Activated naive CD4-positive, alpha-beta T cell (primary cell): ENCODE measurements at places on chromosomes 3 and 15.

- DNase-seq = no peak
Observed at GRCh38 chr3:2603692-2604289, 505.1 kb downstream of the CNTN4 start.

GRCh38 chr15:68259883-68260282 is 17.7 kb upstream of the FEM1B start:
- DNase-seq = no peak

DNA sequence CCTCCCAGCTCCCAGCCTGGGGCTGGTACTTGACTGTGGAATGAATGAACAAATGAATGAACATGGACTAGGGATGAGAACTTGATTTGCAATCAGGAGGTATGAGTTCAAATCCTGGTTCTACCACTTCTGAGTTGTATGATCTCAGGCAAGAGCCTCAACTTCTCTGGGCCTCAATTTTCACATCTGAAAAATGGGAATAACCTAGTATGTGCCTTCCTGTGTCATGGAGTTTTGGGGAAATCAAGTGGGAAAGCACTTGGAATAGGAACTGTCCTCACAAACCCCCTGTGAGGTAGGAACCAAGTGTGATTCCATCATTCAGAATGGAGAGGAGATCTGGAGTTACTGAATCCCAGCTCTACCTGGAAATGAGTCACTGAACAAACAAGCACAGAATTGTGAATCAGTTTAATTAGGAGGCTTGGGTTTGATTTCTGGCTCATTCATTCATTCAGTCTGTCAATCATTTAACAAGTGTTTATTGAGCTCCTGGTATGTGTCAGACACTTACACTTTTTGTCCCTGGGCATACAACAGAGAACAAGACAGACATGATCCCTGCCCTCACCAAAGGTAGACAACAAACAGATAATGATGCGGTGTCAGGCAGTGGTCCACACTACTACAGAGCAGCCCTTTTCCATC is 29.7 kb downstream of the DNASE1L3 start:
- DNase-seq = no peak

DNA sequence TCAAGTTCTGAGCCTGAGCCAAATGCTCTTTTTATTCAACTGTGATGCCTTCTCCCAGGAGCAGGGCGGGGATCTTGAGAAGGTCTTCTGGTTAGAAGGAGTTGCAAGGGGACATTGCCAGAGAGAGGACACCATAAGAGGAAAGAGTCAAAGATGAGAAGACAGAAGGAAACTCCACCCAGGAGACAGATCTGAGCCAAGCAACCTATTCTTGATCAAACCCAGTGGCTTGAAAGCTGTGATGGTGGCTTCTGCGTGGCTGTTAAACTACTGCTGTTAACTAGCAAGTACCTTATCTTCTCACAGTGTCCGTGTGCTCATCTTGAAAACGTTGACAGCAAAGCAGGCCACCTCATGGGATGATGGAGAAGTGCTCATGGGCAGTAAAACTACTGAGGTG is 19.8 kb upstream of the AGBL1 start:
- no peak for DNase-seq

GRCh38 chr3:51621091-51621892 is 49.8 kb upstream of the TEX264 start:
- DNase-seq = no peak

DNA sequence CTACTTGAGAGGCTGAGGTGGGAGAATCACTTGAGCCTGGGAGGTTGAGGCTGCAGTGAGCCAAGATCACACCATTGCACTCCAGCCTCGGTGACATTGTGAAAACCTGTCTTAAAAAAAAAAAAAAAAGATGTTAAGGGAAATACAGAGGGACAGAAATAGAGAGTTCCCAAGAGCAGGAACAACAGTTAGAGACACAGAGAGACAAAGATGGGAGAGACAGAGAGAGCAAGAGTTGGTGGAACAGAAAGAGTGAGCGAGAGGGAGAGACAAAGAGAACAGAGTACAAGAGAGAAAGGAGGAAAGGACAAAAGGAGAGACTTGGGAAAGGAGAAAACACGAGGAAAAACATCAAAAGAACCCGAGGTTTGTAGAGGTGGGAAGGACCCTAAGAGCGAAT is 35.8 kb downstream of the BHLHE40 start:
- DNase-seq = no peak

DNA sequence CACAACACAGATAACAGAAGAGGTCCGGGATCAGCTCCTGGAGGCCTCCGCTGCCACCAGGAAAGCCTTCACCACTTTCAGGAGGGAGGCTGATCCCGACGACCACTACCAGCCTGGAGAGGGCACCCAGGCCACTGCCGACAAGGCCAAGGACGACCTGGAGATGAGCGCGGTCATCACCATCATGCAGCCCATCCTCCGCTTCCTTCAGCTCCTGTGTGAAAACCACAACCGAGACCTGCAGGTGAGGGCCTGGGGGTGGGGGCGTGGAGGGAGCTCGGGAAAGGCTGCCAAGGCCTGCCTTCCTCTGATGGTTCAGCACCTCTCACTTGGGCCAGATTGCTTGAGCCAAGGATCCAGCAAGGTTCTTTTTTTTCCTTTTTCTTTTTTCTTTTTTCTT is 210.7 kb upstream of the BHLHE40 start:
- no peak for DNase-seq
